Activated CD4-positive, alpha-beta T cell treated with anti-CD3 and anti-CD28 coated beads, Interleukin-2, amount 10 ng/mL, durations not matched to agents 7 days and 5 days (primary cell): ENCODE measurements at places on chromosomes 5 and 9. TPM values are rescaled to one million over a fixed set of nuclear protein-coding genes. Genes with fewer than 3 reads are reported as not detected.

DNA sequence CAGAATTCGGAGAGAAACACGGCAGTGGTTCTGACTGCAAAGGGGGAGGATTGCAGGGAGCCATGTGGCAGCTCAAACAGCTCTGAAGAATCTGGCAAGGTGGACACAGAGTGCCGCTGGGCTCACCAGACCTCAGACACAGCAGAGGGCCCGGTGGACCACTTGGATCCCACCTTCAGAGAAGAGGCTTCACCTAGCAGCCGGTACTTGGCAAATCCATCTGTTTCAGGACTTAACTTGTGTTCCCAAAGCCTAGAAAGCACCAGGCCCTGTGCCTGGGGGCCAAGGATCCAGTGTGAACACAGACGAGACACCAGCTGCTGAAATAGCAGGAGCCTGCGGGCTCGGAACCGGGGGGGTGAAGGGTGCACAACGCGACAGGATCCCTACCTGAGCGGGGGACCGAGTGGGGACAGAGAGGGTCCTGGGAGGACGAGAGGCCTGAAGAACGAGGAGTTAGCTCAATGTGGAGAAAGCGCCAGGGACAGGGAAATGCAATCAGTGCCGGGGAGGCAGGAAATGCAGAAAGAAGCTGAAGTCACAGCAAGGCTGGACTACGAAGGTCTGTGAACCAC, 44.6 kb downstream of the BTNL9 start:
- no peaks in the 10 kb centered on the region for H3K4me1 ChIP-seq
- no peak for DNase-seq
- no peak overlapping the region for H3K27ac ChIP-seq
- peaks cover 51% of the 10 kb centered on the region for H3K27me3 ChIP-seq

DNA sequence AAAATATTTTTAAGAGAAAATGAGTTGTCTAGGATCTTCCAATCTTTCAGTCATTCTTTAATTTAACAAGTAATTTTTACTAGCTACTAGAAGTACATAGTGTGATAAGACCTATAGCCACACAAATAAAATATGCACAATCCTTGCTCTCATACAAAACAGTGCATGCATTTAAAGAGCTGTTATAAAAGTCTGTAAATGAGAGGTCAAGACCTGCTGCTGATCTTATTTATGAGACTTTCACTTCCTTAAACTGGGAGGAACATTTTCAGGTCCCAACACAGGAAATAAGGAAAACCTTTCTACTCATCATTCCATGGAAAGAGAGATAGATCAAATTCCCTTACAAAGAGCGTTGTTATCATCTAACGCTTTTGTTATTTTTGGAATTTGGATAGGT, 54.2 kb upstream of the PAM start:
- DNase-seq, result no peak
- H3K4me1 ChIP-seq, result no peaks in the 10 kb centered on the region
- peaks cover 2% of the 10 kb centered on the region for H3K27me3 ChIP-seq
- no peaks in the 10 kb centered on the region for H3K36me3 ChIP-seq

Gene SNCAIP
- total RNA-seq, result not detected

DNA sequence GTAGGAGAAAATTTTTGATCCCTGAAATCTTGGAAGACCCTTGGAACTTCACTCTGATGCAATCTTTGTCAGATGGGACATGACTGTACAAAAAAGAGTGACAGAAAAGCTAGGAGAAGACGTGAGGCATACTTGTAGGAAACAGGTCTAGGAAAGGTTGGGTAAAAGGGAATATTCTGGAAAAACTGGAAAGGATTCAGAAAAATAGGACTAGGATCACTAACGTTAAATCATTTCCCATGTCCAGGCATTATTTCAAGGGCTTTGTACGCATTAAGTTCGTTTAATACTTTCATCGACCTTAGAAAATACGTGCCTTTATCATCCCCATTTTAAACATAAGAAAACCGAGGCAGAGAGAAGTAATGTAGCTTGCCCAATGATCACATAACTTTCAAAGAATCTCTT, 2.9 kb downstream of the ALDH1A1 start:
- no peak overlapping the region for H3K4me3 ChIP-seq
- no peak overlapping the region for H3K27ac ChIP-seq
- no peak for DNase-seq
- H3K36me3 ChIP-seq, result no peaks in the 10 kb centered on the region
- H3K27me3 ChIP-seq, result peaks cover 26% of the 10 kb centered on the region

Gene GPR150
- total RNA-seq, result 0.87 TPM

DNA sequence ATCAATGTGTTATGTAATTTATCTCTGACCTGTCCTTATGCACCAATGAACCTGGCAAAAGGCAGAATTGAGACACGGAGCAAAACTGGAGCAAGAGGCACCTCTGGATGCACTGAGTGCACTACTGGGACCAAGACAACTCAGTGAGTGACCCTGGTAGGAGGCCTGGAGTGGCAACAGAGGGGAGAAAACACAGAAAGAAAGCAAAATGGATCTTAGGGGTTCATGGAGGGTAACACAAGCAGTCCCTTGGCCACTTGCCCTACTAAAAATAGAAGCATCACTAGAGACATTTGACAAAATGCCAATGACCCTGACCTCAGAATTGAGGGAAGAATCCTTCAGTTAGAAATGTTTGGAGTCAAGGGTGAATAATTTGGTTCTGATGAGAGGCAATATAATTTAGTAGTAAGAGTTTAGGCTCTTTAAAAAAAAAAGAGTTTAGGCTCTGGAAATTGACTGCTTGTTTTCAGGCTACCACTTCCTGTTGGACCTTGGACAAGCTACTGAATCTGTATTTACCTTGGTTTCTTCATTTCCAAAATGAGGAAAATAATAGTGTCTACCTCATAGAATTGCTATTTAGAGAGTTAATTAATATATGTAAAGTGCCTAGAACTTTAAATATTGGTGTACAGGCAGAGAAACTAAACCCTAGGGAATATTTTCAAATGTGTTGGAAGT, 234.9 kb upstream of the TARS1 start:
- no peak for DNase-seq
- H3K4me3 ChIP-seq, result no peak overlapping the region
- H3K27ac ChIP-seq, result no peak overlapping the region
- H3K27me3 ChIP-seq, result no peaks in the 10 kb centered on the region
- H3K36me3 ChIP-seq, result no peaks in the 10 kb centered on the region
- H3K4me1 ChIP-seq, result no peaks in the 10 kb centered on the region
